ENCODE measurements at places on chromosomes 12 and 14.

GRCh38 chr12:91639327-91639726 lies 456.7 kb upstream of the DCN start:
- no peak for DNase-seq

DNA sequence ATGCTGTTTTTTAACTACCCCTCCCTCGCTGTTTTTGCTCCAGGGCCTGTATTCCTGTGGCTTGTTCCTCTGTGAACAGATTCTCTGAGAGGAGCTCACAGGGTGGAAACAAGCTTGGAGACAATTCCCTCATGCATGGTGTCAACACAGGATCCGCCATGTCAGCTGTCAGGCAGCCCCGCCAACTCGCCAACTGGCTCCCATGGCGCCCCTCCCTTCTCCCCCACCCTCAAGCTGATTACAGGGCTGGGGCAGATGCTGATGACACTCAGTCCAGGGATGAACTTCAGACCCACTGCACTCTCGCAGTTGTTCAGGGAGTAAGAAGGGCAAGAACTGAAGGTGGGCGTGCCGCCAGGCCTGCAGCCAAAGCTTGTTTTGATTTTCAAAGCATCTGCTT lies 229.9 kb downstream of the NTF3 start:
- DNase-seq = no peak

DNA sequence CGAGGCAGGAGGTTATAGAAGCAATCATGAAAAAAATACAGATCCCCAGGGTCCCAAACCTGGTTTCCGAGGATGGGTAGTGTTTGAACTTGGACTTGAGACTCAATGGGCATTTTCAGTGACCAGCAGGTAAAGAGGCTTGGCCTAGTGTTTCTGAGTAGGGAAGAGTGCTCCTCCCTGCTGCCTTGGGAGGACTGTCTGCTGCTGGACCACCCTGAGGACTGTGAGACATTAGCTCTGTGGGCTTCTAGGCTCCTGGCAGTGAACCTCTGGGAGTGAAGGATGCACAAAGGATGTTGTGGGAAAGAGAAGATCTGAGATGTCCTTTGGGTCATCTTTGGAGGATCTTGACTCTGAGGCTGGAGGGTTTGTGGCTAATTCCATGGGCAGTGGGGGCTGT lies 30.5 kb downstream of the ANKRD9 start:
- DNase-seq = no peak

DNA sequence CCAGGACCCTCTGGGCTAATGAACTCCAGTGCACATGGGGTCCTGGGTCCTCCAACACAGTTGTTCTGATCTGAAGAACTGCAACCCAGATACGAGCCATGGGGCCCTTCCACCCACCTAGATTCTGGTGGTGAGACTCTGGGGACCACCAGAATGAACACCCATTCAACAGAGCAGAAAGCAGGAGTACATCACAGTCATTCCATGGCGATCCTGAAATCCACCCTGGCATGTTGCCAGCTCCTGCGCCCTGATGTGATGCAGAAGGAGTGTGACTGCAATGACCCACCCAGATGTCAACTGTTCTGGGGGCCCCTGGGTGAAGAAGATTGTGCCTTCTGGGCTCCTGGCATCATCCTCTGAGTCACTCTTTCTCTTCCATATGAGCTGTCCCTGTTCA lies 211.6 kb downstream of the KIF26A start:
- no peak for DNase-seq

GRCh38 chr14:99733211-99733539 lies 49.1 kb downstream of the CYP46A1 start:
- no peak for DNase-seq

GRCh38 chr12:113040722-113041171 lies 15.8 kb upstream of the DTX1 start:
- peak; percentile 64 for DNase-seq

DNA sequence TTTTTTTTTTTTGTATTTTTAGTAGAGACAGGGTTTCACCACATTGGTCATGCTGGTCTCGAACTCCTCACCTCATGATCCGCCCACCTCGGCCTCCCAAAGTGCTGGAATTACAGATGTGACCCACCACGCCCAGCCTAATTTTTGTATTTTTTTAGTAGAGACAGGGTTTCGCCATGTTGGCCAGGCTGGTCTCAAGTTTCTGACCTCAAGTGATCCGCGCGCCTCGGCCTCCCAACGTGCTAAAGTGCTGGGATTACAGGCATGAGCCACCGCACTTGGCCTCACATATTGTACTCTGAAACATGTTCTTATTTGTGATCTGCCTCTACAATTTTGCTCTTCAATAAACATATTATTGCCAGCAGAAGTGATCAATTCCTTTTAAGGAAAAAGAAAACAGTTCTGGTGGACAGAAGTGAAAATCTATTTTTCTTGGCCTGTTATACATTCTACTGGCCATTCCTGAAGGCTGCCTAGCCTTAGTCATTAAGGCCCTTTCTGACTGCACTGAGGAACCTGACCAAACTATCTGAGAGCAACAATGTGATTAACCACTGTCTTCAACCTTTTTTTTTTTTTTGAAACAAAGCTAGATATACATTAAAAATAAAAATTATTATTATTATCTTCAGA lies 36.1 kb downstream of the SNX6 start:
- DNase-seq = peak; percentile 86

DNA sequence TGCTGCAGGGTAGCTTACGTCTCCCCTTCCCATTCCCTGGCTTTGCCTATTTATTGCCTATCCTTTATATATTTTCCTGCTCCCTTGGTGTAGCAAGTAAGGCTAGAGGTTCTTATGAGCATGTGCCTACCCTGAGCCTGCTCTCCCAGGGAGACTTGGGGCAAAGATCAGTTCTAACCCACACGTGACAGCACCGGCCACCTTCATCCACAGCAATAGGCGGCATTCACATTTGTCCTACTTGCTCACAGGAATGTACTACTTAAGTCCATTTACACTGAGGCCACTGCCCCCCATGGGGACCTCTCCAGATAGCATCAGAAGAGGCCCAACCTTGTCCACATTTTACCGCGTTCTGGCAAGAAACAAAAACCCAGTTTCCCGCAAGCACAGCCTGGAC lies 8.7 kb downstream of the GPR68 start:
- DNase-seq = no peak

GRCh38 chr14:105117257-105117646 lies 51.3 kb downstream of the JAG2 start:
- no peak for DNase-seq

GRCh38 chr14:106185837-106186233 lies 659.5 kb downstream of the TMEM121 start:
- DNase-seq = no peak

DNA sequence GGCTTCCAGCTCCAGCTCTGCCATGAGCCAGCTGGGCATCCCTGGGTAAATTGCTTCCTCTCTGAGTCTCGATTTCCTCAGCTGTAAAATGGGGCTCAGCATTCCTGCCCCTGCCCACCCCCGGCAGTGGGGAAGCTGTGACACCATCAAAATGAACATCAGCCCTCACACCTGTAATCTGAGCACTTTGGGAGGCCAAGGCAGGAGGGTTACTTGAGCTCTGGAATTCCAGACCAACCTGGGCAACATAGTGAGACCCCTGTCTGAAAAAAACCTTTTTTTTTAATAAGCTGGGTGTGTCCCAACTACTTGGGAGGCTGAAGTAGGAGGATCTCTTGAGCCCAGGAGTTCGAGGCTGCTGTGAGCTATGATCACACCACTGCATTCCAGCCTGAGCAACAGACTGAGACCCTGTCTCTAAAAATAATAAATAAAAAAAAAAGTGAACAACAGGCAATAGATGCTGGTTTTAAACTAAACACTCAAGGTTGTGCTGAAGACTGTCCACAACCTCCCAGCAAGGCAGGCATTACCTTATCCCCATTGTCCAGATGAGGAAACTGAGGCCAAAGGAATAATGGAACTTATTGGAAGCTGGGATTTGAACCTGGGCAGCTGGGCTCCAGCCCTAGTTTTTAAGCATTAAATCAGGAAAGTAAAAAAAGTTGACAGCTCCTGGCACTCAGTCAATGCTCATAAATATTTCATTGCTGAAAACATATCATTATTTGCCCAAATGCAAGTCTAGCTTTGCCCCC lies 4.3 kb downstream of the TRPV4 start:
- no peak for DNase-seq

GRCh38 chr12:85530456-85530855 lies 250.4 kb downstream of the ALX1 start:
- no peak for DNase-seq

DNA sequence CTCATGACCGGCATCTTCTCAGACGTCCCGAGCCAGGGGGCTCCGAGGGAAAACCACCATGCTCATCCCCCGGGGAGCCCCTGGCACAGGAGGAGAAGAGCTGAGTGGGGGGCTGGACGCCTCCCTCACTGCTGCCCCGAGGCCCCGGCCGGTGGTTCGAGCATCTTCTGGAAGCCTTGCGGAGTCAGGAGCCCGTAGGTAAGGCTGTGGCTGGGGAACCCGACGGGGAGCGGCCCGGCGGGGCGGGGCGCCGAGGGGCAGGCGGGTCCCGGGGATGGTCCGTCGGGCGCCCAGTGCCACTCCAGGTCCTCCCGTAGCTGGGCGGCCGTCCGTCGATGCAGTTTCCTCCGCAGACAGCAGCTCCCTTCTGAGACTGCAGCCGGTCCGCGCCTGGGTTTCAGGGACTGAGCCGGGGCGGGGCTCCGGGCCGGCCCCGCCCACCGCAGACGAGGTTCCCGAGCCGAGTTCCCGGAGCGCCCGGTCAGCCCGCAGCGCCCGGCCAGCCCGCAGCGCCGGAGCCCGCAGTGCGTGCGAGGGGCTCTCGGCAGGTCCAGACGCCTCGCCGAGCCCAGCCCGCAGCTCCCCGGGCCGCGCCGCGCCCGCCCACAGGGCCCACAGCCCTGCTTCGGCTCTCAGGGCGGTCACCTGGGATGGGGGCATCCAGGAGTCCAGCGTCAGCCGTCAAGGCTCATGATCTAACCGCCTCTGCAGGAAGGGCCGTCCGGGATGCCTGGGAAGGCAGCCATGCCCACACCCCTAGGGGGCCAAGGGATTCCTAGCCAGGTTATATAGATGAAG lies at the start of gene PGF:
TSS of gene PGF (minus strand) at position 369 of the 798 bp plus-strand sequence. CDS start at position 14, 355 bp downstream.
- DNase-seq = peak; percentile 71

DNA sequence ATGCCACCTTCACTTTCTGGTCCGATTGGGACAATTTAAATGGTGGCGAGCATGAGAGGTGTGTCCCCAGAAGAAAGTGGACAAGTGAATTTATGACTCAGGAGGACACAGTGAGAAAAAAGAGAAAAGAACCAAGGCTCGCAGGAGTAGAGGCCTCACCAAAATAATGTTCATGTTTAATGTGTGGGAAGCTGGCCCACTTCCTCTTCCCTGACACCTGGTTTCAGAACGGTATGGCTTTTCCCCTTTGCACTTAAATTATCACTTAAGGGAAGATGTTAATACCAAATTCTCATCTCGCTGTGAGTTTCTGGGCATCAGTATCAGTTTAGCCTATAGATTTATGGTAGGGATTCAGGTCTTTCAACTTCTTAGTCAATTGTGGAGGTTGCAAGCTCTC lies 226.4 kb downstream of the GLT1D1 start:
- no peak for DNase-seq

DNA sequence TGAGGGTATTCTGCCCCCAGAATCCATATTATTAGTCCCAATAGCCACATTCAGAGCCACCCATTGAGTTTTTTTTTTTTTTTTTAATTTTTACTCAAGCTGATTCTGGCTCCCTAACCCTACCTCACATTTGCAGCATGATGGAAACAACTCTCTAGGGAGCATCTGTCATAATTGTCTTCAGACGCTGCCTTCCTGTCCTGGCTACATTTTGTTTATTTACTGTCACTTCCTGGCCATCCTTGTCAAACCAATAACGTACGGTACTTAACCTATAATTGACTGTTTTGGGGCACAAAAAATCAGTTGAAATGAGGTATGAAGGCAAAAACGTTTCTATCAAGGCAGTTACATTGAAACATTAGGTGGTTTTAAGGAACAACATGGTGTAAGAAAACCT lies 2.1 kb downstream of the GLIPR1 start:
- peak; percentile 15 for DNase-seq

- peak; percentile 12 for DNase-seq
Observed at GRCh38 chr12:45587877-45588533, 141.5 kb upstream of the ARID2 start.

GRCh38 chr12:56437430-56438176 lies 11.6 kb downstream of the TIMELESS start:
- DNase-seq = no peak

- DNase-seq = no peak
Observed at GRCh38 chr12:50686406-50686805, 77.5 kb upstream of the ATF1 start.

- no peak for DNase-seq
Observed at GRCh38 chr12:124464062-124464461, 103.3 kb downstream of the NCOR2 start.

DNA sequence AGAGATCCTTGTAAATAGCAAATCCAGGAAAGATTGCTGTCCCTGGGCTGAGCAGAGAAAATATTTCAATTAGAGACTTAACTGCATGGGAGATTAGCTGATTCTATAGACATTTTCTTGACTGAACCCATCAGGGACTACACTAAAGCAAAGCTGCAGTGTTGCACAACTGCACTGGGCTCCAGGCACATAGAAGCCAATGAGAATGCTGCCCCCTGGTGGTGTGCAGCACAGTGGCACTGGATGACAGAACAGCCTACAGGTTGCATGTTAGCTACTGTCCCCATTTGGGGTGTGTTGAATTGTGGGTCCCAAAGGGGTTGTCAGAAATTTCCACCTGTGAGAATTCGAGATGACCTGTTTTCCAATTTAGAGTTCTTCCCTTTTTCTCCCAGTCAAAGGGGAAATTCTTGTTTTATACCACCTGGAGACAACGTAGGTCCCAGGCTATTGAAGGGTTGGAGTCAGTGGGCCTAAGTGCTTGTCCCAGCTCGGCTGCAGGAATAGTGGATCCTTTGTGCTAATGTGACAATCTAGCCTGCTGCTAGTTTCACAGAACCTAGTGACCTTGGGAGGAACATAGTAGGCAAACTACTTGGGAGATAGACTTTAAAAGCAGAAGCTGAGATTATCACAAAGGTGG lies 114.7 kb downstream of the SLC8A3 start:
- DNase-seq = peak; percentile 66

GRCh38 chr12:20695232-20695631 lies at the start of gene SLCO1C1:
SLCO1C1 (plus strand) TSS chr12:20695332; CDS start chr12:20699577, 4,245 bp downstream.
- DNase-seq = no peak

DNA sequence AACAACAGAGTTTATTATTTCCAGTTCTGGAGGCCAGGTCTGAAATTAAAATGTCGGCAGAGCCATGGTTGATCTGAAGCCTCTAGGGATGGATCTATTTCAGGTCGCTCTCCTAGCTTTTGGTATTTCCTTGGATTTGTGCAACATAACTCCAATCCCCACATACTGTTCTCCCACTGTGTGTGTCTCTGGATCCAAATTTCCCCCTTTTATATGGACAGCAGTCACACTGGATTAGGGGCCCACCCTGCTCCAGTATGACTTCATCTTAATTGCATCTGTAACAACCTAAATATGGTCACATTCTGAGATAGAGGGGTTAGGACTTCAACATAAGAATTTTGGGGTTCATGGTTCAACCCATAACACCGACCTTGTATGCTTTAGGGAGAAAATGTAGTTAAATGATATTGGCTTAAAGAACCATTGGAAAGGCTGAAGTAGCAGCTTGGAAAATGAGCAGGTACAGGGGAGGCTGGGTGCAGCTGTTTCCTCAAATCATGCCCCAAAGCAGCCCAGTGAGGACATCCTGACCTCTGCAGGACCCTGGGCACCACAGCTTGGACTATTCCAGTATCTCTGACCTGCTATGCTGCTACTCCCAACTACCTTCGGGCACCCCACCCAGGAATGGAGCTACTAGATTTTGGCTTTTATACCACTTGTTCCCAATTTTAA lies 13.9 kb upstream of the MDM2 start:
- no peak for DNase-seq
